ENCODE measurements at places on chromosomes 5 and 9.

DNA sequence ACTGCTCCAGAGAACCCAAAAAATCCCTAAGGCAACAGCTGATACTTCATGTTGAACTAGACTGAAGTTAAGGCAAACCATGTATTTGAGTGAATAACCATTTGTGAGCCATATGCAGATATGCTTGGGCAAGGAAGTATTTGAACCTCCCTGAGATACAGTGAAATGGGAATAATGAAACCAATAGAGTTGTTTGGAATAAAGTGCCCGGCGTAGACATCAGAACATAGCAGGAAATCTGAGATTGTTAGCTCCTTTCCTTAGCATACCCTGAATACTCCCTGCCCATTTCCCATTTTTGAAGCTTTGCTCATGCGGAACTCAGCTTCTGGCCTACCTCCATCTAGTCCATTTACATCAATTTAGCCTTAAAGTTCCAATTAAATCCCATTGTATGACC, 611.9 kb downstream of the EFNA5 start:
- no peak for DNase-seq

- no peak for DNase-seq
Measured at GRCh38 chr5:137734962-137735554, 831 bp downstream of the KLHL3 start.

- no peak for DNase-seq
Measured at GRCh38 chr9:4375424-4376200, 75.7 kb upstream of the GLIS3 start.

- peak; percentile 66 for DNase-seq
Measured at GRCh38 chr9:127783111-127784008, 2.5 kb upstream of the CDK9 start.

- no peak for DNase-seq
Measured at GRCh38 chr9:98333703-98334582, 78.5 kb upstream of the TBC1D2 start.

- no peak for DNase-seq
Measured at GRCh38 chr5:142703153-142703552, 17.3 kb upstream of the FGF1 start.

GRCh38 chr5:112848116-112848811, 12.8 kb upstream of the SRP19 start:
- DNase-seq, result no peak

DNA sequence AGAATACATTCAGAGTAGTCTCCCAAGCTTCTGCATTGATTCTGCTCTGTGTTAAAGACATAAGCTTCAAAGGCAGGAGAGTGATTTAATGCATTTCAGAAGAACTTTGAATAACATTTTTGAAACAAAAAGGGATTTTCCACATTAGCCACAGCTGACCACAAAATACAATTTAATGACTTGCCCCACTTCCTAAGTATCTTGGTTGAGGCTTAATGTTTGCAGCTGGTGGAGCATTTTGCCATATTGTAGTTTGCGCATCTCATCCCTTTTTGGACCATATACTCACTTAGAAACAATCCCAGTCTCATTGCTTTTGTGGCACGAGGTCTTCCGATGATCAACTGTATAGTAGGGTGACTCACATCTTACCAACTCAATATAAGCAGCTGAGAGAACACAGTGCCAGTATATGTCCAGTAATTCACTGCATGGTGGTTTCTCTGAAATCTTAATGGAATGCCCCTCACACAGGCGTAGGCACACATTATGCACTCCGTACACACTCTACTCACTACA, 455.8 kb upstream of the PTGER4 start:
- DNase-seq, result no peak

DNA sequence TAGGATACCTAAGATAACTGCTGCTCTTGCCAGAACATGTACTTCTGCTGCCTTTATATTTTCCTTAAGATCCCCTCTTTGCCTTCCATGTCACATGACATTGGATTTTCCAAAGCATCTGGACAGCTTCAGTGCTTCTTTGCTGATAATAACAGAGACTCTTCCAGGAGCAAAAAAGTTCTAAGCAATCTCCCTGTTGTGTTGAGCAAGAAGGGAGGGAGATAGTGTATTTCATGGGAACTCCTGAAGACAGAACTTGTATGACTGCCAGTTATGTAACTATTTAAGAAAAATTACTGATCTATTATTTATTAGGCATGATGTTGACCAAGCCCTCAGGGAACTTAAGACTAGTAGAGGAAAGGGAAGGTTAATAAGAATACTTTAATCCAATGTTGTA, 454.7 kb downstream of the SPATA31D1 start:
- no peak for DNase-seq

GRCh38 chr5:171307789-171308452, 1.1 kb upstream of the TLX3 start:
- no peak for DNase-seq

DNA sequence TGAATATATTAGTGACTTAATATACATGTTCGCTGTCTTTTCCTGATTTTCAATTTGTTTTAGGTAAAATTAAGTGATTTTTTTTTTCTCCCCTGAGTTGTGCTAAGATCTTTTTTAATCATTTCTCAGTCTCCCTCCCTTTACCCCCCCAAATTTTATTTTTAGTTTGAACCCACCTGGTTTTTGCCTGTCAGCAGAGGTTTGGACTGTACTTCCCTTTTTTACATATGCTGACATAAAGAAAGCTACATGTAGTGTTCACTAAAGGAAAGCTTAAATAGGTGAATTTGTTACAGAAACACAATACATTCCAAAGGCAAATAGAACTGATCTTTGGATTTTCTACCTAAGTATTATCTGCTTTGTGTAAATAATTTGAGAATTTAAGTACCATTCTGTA, 82.2 kb downstream of the IPO11 start:
- no peak for DNase-seq

DNA sequence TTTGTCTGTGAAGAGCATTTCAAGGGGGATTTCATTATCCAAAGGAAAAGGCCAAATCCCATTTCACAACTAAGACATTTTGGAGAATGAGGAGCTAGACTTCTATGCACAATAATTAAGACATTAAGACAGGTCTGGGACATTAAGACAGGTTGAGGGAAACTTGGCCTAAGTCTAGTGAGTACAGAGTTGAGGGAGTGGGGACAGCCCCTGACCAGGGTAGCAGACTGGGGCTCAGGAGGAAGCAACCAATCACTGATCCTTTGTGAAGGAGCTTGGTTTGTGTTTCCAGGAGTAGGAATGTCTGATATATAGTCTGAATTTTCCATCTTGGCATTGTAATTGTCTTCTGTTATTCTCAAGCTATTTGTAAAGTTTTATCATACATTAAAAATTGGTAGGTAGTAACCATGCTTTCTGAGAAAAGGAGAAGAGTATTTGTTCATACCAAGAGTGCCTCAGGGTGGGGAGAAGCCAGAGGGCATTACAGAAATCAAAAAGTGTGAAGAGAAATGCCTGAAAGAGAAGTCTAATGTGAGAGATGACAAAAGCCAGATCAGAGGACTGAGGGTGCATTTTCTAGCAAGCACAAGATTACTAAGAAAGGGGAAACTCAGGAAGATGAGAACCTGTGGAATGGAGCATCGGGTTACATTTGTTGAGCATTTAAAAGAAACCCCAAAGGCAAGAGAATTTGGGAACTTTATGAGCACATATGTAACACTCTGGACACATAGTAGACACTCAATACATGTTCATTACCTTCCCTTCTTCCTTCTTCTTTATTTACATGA, 189.3 kb upstream of the PIK3R1 start:
- DNase-seq, result no peak

DNA sequence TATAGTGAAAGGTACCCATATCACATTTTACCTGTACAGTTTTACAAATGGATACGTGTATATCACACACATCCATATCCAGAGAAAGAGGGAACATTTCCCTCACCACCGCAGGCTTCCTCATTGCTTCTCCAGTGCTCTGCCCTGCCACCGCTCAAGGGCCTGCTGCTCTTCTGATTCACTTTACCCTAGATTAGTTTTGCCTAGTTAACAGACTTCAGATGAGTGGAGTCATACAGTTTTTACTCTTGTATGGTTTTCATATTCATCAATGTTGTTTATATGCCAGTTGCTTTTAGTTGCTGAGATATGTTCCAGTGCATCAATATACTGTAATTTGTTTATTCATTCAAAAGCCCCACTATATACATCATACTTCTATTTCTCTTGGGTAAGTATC, 53.9 kb upstream of the POMT1 start:
- DNase-seq, result no peak

GRCh38 chr9:32483343-32483742, 42.7 kb downstream of the RIGI start:
- no peak for DNase-seq

DNA sequence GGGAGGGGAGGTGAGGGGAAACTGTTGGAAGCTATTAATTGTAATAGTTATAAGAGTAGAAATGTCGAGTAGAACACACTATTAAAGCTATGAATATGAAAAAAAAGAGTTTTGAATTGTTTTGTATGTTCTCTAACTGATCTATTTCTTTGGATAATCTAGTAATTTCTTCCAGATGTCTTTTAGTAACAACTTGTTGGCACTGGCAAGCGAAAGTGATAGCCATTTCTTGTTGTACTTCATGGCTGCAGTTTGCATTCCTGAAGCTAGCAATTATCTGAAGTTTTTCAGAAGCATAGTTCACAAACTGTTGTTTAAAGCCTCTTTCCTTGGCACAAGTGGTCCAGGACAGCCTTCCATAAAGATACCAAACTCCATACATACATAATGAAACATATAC, 49.4 kb upstream of the SPATA31C2 start:
- DNase-seq, result no peak

DNA sequence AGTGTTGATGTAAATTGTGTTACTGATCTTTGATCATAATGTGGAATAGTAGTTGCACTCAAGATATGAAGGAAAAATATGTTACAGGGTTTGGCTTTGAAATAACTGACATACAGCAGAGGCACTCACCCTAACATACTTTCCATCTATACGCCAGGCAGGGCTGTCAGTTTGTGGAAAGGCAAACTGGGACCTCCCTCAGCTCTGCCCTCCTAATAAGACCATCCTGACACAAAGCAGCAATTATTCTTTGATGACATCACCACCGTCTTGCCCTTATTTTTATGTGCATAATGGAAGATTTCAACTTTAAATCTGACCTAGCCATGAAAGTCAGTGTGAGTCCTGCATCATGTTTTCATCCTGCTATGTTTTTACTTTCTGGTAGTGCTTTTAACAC, 42.9 kb downstream of the ITGA1 start:
- no peak for DNase-seq

GRCh38 chr5:912280-913091, 19.8 kb downstream of the TRIP13 start:
- DNase-seq, result peak; percentile 75

- no peak for DNase-seq
Measured at GRCh38 chr9:69249337-69249736, 75.3 kb downstream of the TJP2 start.

DNA sequence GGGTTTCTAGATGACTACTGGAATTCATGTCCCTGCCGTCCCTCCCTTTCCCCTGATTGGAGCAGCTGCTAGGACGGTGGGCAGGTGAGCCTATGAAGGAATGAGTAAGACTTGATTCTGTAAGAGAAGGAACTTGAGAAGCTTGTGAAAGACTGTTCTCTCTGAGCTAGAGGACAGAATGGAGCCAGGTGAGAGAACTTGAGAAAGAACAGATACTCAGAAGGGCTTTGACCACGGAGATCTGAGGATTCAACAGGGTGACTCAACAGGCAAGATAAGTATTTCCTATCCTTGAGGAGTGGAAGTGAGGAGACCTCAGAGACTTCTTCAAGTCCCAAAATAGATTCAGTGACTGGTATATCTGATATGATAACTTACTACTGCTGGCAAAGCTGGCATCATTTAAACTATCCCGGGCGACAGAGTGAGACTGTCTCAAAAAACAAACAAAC, 41.9 kb downstream of the HSDL2 start:
- no peak for DNase-seq

- DNase-seq, result no peak
Measured at GRCh38 chr9:3857673-3858072, 331.9 kb upstream of the RFX3 start.

- DNase-seq, result no peak
Measured at GRCh38 chr5:82719368-82719767, 357.8 kb downstream of the TMEM167A start.

DNA sequence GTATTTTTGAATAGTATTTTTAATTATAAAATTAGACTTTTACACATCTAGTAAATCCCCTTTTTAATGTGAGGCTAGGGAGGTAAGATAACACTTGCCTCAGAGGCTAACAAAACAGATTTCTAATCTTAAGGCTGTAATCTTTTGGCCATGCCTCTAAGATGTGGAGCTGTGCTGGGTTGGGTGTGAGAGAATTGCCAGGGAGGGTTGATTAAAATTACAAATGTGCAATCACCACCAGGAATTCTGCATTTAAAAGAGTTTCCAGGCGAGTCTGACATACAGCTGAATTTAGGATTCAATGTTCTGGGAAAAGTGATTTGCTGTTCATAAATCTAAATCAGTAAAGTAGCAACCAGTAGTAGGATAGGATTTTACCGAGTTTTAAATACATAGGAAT, 73.3 kb downstream of the NUDT12 start:
- no peak for DNase-seq

DNA sequence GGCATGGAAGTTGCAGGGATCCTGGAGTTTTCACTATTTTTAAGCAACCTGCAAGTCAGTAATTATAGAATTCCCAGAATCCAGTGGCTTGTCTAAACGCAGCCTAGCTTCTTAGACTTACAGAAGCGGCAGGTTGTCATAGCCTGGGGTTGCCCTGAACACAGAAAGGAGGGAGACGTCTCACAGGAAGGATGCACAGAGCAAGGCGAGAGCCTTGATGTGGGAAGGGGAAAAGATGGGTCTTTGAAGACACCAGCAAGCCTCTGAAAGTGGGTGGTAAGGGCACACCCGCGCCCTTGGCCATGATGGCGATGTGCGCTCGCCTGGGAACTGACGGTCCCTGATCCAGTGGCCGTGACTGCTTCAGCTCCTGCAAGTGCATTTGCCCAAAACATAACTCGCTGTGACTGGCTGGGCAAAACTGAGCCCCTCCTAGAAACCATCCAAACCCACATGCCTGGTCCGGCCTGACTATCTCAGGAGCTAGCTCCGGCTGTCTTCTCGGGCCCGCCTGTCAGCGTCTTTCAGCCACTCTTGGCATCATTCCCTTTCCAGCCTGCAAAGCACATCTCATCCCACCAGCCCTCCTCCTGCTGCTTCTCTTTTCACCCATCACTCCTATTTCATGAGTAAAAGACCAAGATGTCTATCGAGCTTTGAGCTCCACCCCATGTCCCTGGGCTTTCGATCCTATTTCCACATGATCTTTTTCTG, 17.1 kb downstream of the FBP1 start:
- DNase-seq, result no peak

GRCh38 chr5:16603701-16604100, 13.1 kb downstream of the RETREG1 start:
- DNase-seq, result no peak

- no peak for DNase-seq
Measured at GRCh38 chr9:78031444-78031892, at the start of gene GNAQ. TSS of gene GNAQ (minus strand) at chr9:78031811. CDS start at chr9:78031235, 576 bp downstream.

- no peak for DNase-seq
Measured at GRCh38 chr5:132202711-132203463, 24.8 kb downstream of the P4HA2 start.

All from T-helper 9 cell (primary cell).